ENCODE measurements at places on chromosomes 2 and 18.

- DNase-seq = no peak
Observed at GRCh38 chr2:96493072-96493471, 12.1 kb downstream of the NEURL3 start.

DNA sequence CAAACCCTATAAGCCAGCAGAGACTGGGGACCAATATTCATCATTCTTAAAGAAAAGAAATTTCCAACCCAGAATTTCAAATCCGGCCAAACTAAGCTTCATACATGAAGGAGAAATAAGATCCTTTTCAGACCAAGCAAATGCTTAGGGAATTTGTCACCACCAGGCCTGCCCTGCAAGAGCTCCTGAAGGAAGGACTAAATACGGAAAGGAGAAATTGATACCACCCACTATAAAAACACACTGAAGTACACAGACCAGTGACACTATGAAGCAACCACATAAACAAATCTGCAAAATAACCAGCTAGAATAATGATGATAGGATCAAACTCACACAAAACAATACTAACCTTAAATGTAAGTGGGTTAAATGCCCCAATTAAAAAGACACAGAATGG is 22.4 kb downstream of the NPHP1 start:
- DNase-seq = no peak

- no peak for DNase-seq
Observed at GRCh38 chr2:16635791-16636699, 29.6 kb downstream of the CYRIA start.

DNA sequence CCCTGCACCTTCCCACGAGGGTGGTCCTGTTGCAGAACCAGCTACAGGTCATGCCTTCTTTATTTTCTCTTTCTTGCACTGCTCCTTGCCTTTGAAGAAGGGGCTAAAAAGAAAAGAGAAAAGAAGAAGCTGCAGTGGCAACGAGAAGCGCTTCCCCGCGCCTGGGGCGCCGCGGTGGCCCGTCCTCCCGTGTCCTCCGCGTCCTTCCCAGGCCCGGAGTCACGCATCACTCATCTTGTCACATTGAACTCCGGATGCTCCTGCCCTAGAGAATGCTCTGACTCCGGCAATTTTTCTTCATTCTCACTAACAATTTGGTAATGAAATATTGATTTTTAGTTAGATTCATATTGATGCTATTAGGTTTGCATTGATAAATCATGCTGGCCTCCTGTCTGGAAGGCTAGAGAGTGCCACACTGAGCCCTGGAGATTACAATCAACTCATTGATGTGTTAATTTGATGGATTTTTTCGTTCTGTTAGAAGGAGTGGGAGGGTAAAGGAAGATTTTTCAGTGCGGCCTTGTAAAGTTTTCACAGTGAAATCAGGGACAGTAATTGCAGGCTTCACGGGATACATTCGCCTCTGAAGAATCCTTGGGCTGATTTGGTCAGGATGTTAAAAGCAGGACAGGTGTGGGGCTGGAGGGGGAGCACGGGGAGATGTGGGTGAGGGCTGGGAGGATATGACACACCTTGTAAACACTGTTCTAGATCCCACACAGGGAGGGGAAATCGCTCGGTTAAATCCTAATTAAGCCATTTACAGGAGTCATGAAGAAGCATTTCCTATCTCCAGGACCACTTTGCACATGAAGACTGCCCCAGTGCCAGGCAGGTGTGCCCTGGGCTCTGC is 349.3 kb downstream of the ZNF516 start:
- DNase-seq = no peak

GRCh38 chr2:47064106-47064505 is 91.0 kb downstream of the STPG4 start:
- no peak for DNase-seq

DNA sequence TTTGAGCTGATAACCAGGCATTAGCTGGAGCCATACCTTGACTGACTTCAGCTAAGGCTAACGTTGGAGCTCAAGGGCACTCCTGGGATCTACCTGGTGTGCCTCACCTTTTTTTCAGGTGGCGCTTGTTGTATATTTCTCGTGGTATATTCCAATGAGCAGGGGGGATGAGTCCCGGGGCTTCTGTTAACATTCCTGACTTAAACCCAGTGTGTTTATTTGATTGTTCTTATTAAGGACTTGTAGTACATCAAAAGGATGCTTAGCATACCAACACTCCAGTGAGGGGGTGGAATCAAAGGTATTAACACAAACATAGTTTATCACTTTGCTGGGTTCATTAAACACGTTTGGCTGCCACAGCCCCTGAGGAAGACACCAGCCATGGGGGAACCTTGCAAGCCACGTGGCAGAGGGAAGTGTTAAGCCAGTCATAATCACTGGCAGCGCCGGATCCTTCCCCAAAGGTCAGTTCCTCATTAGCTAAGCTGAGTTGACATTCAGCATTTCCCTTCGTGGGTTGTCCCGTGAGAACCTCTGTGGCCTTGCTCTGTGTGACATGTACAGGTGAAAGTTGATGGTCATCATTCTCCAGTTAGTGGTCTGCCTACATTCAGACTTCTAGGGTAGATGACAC is 119.5 kb upstream of the MCFD2 start:
- no peak for DNase-seq

GRCh38 chr2:11617984-11618707 is 51.8 kb downstream of the NTSR2 start:
- no peak for DNase-seq

GRCh38 chr2:48693066-48693465 is 62.5 kb downstream of the LHCGR start:
- DNase-seq = no peak

DNA sequence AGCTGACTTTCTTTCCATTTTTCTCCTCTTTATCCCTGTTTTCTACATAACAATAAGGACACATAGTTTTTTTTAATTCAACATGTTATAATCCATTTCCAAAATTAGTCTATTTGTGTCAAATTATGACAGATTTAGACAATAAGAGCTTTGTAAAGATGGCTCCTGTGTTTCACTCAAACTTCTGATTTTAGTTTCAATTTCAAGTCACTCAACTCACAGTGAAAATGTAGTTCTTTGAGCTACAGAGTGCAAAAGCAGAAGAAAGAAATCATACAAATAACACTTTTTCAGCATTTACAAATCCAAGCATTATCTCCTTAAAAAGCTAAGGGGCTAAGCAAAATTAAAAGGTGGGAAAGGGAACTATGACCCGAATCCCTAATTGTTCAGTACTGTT is 340.7 kb upstream of the TRIB2 start:
- no peak for DNase-seq

- no peak for DNase-seq
Observed at GRCh38 chr2:208195531-208195930, 5.7 kb upstream of the C2orf80 start.
